AG04449 (cell line): ENCODE measurements at places on chromosomes 2 and 18.

GRCh38 chr2:196853301-196854087 lies 44.3 kb upstream of the C2orf66 start:
- DNase-seq, result no peak

DNA sequence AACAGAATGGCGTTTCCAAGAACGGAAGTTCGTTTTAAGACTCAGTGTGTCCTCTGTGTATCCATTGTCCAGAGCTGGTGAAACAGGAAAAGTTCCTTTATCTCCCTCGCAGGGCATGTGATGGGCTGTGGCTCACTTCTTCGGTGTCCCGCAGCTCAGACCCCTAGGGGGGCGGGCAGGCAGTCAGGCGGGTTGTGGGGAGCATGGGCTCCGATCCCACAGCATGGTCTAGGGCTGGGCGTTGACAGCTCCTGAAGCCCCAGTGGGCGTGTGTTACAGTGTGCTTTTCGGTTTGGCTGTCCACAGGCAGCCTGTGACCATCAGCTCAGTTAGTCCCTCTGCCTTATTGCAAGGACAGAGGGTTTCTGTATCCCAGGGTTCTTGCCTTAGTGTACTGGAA lies 319.6 kb downstream of the AGAP1 start:
- DNase-seq, result no peak

GRCh38 chr2:198913394-198914152 lies 544.2 kb downstream of the SATB2 start:
- peak; percentile 3 for DNase-seq

- no peak for DNase-seq
Observed at GRCh38 chr18:50717563-50717962, 102.3 kb downstream of the MRO start.

DNA sequence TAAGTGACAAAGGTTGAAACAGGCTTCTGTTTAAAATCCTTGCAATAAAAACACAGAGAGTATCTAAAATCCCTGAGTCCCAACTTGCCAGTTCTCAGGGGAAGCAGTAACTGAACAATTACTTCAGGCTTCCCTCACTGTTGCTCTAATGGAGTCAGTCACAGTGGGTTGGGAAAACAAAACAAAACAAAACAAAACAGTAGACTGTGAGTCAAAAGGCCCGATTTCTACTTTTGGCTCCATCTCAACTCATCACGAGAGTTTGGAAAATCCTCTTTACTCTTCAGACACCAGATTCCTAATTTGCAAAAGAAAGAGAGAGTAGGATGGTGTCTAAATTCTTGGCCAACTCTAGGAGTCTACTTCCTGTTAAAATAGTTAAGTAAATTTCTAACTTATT lies 1.1 kb downstream of the FSHR start:
- no peak for DNase-seq

GRCh38 chr18:26546170-26546874 lies 2.0 kb downstream of the KCTD1 start:
- no peak for DNase-seq

DNA sequence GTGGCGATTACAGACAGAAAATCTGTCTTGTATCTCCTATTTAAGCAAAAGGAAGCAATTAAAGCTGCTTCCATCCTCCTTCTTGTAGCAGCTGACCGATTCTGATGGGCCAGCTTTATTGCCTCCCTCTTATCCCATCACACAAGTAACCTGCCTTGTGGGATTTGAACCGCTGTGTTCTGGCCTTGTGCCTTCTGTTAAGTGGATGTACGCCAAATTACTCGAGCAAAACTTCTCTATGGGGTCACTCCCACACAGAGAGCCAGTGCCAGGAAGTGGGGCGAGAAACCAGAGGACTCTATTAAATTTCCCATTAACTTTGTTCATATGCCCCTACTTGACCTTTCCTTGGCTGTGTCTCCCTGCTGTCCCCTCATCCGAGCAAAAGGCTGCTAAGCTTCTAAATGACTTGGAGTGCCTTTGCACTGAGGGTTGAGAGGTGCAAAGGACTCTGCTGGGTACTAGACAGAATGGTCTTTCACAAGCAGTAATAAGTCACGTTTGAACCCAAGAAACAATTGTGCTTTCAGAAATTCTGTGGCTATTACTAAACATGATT lies 672.5 kb downstream of the MBD2 start:
- no peak for DNase-seq

GRCh38 chr18:34976534-34976898 lies 64.7 kb upstream of the MAPRE2 start:
- no peak for DNase-seq

- DNase-seq, result no peak
Observed at GRCh38 chr2:42168459-42169099, 574 bp upstream of the EML4 start.

- DNase-seq, result no peak
Observed at GRCh38 chr2:160963957-160964356, 196.3 kb upstream of the TANK start.

DNA sequence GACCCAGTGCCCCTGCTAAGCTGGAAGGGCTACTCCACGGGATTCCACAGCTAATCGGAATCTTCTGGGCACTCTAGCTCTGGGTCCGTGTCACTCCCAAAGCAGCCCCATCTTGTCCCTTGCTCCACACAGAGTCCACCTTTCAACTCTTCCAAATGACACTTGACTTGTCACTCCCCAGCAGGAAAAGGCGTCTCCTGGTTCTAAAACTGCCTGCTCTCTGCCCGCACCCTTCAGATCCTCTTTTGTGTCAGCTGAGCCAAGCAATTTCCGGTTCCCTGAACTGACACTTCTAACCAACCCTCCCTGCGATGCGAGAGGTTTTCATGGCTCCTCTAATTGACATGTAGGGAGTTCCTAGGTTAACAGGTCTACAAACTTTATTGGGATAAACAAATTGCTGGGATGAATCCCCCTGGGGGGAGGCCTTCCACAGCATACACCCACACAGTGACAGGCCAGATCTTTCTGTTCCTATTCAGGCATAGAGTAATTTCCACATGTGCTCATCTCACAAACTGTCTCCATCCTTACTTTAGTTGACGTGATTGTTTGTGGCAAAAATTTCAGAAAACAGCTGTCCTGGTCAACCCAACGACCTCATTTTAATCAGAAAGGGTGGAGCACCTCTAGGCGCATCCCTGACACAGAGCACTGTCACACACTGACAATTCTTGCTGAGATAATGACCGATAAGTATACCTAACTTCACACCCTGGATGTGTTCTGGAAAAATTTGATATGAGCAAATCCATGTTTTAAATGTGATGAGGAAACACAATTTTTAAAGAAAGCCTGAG lies 104.9 kb downstream of the RBMS1 start:
- no peak for DNase-seq

- no peak for DNase-seq
Observed at GRCh38 chr2:8649718-8650117, 32.1 kb upstream of the ID2 start.

GRCh38 chr2:100588071-100588786 lies 25.4 kb downstream of the PDCL3 start:
- no peak for DNase-seq

- no peak for DNase-seq
Observed at GRCh38 chr2:240235149-240235803, 94.8 kb upstream of the OTOS start.

DNA sequence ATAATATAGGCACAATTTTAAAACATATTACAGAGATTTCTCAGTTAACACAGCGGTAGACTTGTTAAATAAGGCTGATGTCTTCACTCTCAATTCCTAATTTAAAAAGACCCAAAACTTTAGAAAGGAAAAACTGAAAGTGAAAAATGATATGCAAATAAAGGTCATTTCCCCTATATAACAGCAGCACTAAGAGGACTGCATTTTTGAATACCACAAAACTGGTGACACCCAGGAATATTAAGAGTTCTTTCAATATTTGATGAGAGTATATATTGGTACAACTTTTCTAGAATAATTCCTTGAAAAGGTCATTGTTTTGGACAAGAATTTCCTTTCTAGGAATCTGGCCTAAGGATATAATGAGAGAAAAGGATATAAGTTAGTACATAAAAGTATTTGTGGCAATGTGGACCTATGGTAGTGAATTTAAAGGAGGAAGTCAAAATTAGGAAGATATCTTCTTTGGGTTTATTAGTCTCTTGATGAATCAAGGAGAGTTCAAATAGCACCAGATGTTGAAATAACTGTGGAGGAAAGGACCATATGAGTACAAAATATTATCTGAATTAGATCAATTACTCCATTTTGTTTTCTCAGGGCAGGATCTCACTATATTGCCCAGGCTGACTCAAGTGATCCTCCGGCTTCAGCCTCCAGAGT lies 70.3 kb downstream of the TMEM237 start:
- DNase-seq, result no peak

- DNase-seq, result no peak
Observed at GRCh38 chr2:148990968-148991367, 47.5 kb upstream of the LYPD6B start.

DNA sequence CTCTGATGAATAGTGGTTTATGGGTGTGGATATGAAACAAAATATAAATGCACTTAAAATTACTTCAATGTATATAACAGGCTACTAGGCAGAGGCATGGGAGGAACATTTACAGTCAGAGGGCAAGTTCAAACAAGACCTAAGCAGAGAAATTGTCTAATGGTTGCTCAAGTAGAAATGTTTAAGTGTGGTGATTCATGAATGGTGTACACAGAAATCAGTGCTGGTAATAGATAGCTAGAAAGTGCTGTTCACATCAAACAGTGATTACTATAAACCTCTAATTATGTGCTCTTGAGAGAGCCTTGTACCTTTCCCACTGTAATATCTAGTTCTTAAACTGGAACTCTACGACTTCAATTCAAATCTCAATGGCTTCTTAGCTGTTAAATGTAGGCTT lies 485.1 kb downstream of the NRXN1 start:
- DNase-seq, result no peak

- DNase-seq, result no peak
Observed at GRCh38 chr2:71154798-71155197, 24.4 kb downstream of the MPHOSPH10 start.

DNA sequence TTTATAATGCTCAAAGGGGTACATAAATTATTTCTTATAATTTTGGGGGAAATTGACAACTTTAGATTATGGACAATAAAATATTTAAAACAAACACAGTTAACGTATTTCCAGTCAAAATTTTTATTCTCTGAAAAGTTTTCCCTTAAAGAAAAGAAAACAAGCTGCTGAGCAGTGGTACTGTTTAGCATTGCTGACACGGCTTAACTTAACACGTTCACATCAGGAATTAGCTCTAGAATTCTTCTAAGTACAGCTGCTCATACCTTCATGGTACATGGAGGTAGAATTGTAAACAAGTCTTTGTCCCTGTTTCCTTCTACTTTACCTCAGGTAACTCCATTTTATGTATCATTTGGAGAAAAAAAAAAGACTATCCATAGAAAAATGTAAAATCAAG lies 2.0 kb downstream of the SLC38A11 start:
- DNase-seq, result no peak

GRCh38 chr2:26884486-26884885 lies 36.6 kb downstream of the DPYSL5 start:
- no peak for DNase-seq

DNA sequence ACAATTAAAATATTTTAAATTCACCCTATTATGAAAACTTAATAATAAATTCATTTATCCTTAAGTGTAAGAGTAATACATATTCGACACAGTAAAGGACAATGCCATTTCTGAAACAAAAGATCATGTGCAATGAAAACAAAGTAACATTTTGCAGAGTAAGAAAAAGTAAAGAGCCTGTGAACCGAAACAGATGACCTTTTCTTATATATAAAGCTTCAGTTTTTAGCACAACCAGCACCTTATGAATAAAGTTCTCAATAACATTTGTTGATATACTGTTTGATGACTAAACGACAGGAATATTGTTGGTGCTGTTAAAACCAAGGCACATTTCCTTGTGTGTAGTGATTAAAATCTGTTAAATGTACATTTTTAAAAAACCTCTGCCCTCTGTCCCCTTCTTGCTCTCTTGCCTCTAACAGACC lies 1.5 kb downstream of the PELI1 start:
- DNase-seq, result no peak

- no peak for DNase-seq
Observed at GRCh38 chr2:66001538-66001937, 433.4 kb upstream of the MEIS1 start.

DNA sequence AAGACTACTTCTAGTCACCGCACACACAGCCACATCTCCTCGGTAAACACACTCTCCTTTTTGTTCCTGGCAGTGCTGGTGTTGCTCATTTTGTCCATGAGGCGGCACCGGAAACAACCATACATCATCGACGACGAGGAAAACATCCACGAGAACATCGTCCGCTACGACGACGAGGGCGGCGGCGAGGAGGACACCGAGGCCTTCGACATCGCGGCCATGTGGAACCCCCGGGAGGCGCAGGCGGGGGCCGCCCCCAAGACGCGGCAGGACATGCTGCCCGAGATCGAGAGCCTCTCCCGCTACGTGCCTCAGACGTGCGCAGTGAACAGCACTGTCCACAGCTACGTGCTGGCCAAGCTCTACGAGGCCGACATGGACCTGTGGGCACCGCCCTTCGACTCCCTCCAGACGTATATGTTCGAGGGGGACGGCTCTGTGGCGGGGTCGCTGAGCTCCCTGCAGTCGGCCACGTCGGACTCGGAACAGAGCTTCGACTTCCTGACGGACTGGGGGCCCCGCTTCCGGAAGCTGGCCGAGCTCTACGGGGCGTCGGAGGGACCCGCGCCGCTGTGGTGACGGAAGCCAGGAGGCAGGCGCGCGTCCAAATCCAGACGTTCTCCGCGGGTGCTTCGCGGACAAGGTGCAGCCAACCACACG lies 221.0 kb downstream of the CDH20 start:
- DNase-seq, result no peak

GRCh38 chr2:138060301-138060635 lies 96.0 kb downstream of the HNMT start:
- DNase-seq, result no peak

- DNase-seq, result no peak
Observed at GRCh38 chr2:188277786-188278185, 13.9 kb upstream of the GULP1 start.

GRCh38 chr2:47056374-47056773 lies 98.7 kb downstream of the STPG4 start:
- DNase-seq, result peak; percentile 72

DNA sequence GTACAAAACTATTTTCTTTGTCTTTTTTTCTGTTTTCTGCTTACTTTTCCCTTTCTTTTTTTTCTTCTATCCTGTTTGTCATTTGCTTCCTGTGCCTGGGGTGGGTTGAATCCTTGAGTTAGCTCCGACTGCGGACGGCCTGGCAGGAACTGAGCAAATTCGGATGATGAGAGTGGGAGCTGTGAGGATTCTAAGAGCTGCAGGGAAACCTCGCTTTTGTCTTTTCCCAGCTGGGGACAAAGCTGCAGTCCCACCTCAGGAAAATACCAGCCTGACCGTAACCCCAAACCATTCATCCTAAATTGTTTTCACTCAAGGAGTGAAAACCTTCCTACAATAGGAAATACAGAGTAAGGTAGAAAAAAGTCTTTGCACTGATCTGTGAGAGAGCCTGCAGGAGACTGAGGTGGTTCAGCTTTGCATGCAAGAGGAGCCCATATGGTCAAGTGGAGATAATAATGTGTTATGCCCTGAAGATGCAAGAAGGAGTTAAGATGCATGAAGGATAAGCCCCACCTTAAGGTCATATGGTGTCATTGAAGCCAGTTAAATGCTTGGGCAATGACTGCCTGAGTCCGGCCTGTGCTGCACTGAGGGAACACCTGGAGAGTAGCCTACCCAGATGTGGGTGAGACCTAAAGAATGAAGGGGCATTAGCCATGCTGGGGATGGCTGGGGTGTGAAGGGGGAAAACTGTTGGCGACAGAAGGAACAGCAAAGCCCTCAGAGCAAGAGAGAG lies 31.7 kb upstream of the ARL4C start:
- no peak for DNase-seq

GRCh38 chr2:40363631-40364030 lies 88.3 kb downstream of the SLC8A1 start:
- no peak for DNase-seq
